ENCODE measurements at places on chromosomes 13 and 19. TPM values are rescaled to one million over a fixed set of nuclear protein-coding genes. Genes with fewer than 3 reads are reported as not detected.

- H3K27me3 ChIP-seq = no peaks in the 10 kb centered on the region
- H3K4me1 ChIP-seq = no peaks in the 10 kb centered on the region
- H3K36me3 ChIP-seq = peaks cover 22% of the 10 kb centered on the region
- no peak overlapping the region for H3K27ac ChIP-seq
- DNase-seq = no peak
- no peak overlapping the region for H3K4me3 ChIP-seq
Measured at GRCh38 chr13:102628559-102628958, 31.8 kb downstream of the TPP2 start.

DNA sequence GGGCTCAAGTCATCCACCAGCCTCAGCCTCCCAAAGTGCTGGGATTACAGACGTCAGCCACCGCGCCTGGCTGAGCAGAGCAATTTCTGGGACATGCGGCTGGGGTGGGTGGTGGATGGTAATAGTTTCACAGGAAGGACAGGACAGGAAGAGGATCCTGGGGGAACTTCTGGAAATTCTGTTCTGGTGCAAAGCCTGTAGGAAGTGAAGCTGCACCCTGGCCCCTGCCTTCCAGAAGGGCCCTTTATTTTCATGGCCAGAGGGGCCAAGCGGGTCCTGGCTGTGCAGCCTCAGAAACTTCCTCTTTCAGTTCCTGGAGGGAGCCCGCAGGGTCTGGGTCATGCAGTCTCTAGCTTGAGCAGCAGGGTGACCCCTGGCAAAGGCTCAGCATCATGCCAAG lies 15.7 kb downstream of the FEM1A start:
- peaks cover 5% of the 10 kb centered on the region for H3K4me1 ChIP-seq
- H3K36me3 ChIP-seq = no peaks in the 10 kb centered on the region
- no peak for DNase-seq

GRCh38 chr13:58239774-58240268 lies 608.3 kb downstream of the PCDH17 start:
- DNase-seq = no peak
- no peak overlapping the region for H3K27ac ChIP-seq
- no peaks in the 10 kb centered on the region for H3K36me3 ChIP-seq

DNA sequence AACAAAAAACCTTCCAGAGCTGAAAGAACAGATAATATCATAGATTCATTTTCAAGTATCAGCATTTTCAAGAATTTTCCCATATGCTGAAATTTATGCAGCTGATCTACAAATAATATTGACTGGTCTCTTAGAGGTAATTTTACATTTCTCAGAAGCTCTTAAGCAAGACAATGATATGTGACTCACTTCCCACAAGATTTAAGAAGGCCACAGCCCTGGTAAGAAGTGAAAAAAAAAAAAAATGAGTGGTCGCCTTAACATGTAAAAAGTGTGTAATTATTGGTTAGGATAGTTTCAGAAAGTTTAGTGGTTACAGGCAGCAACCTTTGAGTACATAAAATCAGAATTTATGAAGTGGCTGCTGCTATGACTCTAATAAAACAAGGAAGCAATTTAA lies 54.5 kb downstream of the NUFIP1 start:
- no peaks in the 10 kb centered on the region for H3K36me3 ChIP-seq
- no peaks in the 10 kb centered on the region for H3K27me3 ChIP-seq
- DNase-seq = no peak
- no peak overlapping the region for H3K27ac ChIP-seq

The PLPPR2 gene
- 2.6 TPM for total RNA-seq

DNA sequence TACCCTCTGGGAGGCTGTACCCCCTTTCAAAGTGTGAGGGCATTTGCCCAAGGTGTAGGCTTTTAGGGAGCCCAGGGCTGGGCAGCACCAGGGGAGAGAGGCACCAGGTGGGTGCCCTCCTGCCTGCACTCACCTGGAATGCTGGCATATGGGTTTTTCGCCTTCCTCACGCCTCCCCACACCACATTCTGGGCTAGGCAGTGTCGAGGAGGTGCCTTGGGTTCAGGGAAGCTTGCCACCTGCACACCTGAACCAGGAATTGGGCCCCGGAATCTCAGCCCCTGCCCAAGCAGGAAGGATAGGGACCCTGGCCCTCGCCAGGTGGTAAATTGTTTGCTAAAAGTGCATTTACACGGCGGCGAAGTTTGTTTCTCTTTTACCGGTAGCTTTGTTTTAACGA lies 5.1 kb upstream of the TSHZ3 start:
- no peak overlapping the region for H3K27ac ChIP-seq
- H3K4me3 ChIP-seq = no peak overlapping the region

- H3K27ac ChIP-seq = no peak within 1 kb of the TSS
- peaks cover 2% of the 10 kb centered on the region for H3K27me3 ChIP-seq
- H3K4me1 ChIP-seq = no peaks in the 10 kb centered on the region
- H3K36me3 ChIP-seq = no peaks in the 10 kb centered on the region
Measured at GRCh38 chr13:70108356-70109105, at the start of gene KLHL1. TSS of gene KLHL1 (minus strand) at chr13:70108452. CDS start at chr13:70107699, 753 bp downstream.

The ARHGEF1 gene
- 246 TPM for total RNA-seq

- H3K36me3 ChIP-seq = no peaks in the 10 kb centered on the region
- H3K27me3 ChIP-seq = no peaks in the 10 kb centered on the region
- H3K27ac ChIP-seq = no peak overlapping the region
- no peak overlapping the region for H3K4me3 ChIP-seq
Measured at GRCh38 chr13:79447741-79448140, 33.2 kb upstream of the NDFIP2 start.

- H3K4me3 ChIP-seq = no peak overlapping the region
- DNase-seq = no peak
- H3K4me1 ChIP-seq = no peaks in the 10 kb centered on the region
- H3K27me3 ChIP-seq = no peaks in the 10 kb centered on the region
- H3K27ac ChIP-seq = no peak overlapping the region
Measured at GRCh38 chr13:64758521-64759244, 2471.5 kb downstream of the PCDH9 start.

The KCTD12 gene
- total RNA-seq = 6.2 TPM

DNA sequence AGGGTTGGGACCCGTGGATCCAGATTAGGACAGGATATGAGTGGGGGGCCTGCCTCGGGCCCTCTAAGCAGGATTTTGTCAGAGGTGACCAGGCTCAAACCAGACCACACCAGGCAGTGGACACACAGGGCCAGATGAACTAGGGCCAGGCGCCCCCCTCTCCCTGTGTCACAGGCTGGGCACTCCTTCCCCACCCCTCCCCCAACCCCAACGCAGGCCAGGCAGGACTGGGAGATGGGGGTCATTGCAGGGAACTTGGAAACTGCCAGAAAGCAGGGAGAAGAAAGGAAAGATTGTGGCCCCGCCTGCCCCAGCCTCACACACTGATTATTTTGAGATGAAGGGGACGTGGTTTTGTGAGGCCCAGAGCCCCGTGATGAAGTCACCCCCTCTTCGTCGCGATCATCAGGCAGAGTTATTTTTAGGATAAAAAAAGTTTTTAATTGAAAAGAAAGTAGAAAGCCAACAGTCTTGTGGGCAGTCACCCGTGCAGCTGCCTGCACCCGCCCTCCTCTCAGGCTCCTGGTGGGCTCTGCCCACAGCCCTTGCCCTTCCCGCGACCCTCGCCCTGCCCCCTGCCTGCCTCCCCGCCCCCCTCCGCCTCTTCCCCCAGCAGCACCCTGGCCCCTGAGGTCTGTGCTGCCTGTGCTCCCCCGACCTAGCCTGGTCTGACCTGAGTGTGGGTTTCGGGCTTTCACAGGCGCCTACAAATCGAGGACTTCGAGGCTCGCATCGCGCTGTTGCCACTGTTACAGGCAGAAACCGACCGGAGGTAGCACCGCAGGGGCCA lies 1.9 kb upstream of the YJEFN3 start:
- peaks cover 3% of the 10 kb centered on the region for H3K36me3 ChIP-seq
- no peak overlapping the region for H3K27ac ChIP-seq
- no peaks in the 10 kb centered on the region for H3K27me3 ChIP-seq

The TMPRSS9 gene
- total RNA-seq = not detected

DNA sequence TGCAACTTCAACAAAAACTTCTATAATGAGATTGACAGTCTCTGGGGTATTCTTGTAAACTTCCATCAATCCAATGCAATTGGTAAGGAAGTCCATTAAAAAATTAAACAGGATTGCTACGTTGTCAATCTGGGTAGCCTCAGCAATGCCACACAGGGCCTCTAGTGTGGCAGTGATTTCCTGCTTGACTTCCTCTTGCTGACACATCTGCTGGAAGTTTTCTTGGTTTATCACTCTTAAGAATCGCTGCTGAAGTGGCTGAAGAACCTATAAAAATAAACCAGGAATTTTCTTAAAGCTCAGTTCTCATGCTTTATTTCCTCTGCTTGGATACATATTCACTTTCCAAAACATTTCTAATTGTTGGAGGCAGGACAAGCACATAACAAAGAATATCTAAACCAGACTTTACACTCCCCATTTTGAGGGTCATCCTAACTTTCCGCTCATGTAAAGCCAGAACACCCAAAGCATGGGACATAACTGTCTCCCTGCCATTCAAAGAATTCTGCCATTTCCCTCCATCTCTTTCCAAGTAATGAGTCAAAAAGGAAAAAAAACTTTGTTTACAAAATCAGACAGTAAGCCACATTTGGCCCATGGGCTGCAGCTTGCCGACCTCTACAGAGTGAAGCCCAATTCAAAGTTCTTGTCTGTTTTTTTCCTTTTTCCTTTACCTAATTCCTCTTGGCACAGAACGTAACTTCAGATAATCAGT lies 23.2 kb upstream of the EEF1AKMT1 start:
- H3K4me1 ChIP-seq = peaks cover 25% of the 10 kb centered on the region
- H3K4me3 ChIP-seq = no peak overlapping the region
- no peak overlapping the region for H3K27ac ChIP-seq
- DNase-seq = no peak
- H3K36me3 ChIP-seq = peaks cover 58% of the 10 kb centered on the region
- H3K27me3 ChIP-seq = no peaks in the 10 kb centered on the region

The LILRB2 gene
- not detected for total RNA-seq

DNA sequence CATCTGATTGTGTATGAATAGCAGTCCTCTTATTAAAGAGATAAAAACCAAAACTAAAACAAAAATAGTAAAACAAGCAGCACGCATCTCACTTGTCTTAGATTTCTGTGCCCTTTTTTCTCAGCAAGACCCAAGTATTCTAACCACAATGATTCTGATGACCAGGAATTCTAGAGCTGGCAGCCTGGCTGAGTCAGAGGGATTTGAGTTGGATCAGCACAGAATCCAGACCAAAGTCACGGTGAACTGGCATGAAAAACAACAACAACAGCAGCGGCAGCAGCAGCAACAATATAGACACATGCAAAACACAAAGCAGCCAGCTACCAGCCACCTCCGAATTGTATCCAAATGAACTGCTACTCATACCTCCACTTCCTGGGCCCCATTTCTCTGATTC lies 360.5 kb downstream of the KCNRG start:
- DNase-seq = no peak
- H3K27me3 ChIP-seq = peaks cover 23% of the 10 kb centered on the region
- H3K27ac ChIP-seq = no peak overlapping the region

GRCh38 chr13:40931719-40932118 lies 87.4 kb downstream of the ELF1 start:
- H3K27me3 ChIP-seq = no peaks in the 10 kb centered on the region
- H3K36me3 ChIP-seq = peaks cover 22% of the 10 kb centered on the region
- no peak overlapping the region for H3K4me3 ChIP-seq
- DNase-seq = no peak

The ZNF345 gene
- total RNA-seq = 3.0 TPM

GRCh38 chr13:26053418-26053980 lies 1.7 kb upstream of the SHISA2 start:
- peaks cover 15% of the 10 kb centered on the region for H3K27me3 ChIP-seq
- no peaks in the 10 kb centered on the region for H3K36me3 ChIP-seq
- no peak overlapping the region for H3K4me3 ChIP-seq
- H3K4me1 ChIP-seq = peaks cover 19% of the 10 kb centered on the region

The PSG1 gene
- not detected for total RNA-seq

DNA sequence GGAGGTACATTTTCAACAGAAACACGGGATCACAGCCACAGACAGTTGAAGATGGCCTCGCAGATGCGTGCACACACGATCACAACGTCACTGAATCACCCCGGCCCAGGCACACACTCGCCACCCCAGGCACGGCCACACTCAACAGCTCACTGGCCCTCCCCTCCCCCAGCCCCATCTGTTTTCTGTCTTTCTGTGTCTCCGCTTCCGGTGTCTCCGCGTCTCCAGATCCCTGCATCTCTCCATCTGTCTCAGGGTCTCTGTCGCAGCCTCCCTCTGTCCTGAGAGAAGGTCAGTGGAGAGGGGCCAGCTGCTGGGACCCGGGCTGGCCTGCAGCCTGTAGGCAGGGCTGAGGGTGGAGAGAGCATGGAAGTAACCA lies 3.8 kb upstream of the ATP1A3 start:
- DNase-seq = no peak
- peaks cover 27% of the 10 kb centered on the region for H3K4me1 ChIP-seq
- no peak overlapping the region for H3K27ac ChIP-seq
- H3K27me3 ChIP-seq = peaks cover 64% of the 10 kb centered on the region
- H3K4me3 ChIP-seq = no peak overlapping the region
- H3K36me3 ChIP-seq = no peaks in the 10 kb centered on the region

DNA sequence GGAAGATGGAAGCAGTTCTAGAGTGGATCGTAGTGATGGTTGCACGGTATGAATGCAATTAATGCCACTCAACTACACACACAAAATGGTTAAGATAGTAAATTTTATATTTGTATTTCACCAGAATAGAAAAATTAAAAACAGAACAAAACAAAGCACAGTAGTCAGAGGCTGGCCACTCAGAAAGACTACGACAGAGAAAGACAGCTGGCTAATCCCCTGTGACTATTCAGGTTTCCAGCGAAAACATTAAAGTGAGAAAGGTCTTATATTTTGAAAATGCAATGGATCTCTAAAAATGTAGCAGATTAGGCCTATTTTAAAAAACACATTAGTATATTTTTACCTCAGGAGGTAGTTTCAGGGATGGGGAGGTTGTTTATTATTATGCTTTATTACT lies 131.3 kb upstream of the POSTN start:
- no peak for DNase-seq
- H3K4me1 ChIP-seq = no peaks in the 10 kb centered on the region
- H3K36me3 ChIP-seq = no peaks in the 10 kb centered on the region
- H3K27ac ChIP-seq = no peak overlapping the region
- no peak overlapping the region for H3K4me3 ChIP-seq
- H3K27me3 ChIP-seq = no peaks in the 10 kb centered on the region

The GRIN2D gene
- total RNA-seq = 0.07 TPM

- no peaks in the 10 kb centered on the region for H3K36me3 ChIP-seq
- no peak overlapping the region for H3K27ac ChIP-seq
- no peaks in the 10 kb centered on the region for H3K4me1 ChIP-seq
- no peaks in the 10 kb centered on the region for H3K27me3 ChIP-seq
Measured at GRCh38 chr13:81104035-81104715, 763.2 kb upstream of the SPRY2 start.

The RB1 gene
- total RNA-seq = 25.6 TPM

GRCh38 chr19:10808937-10809649 lies 26.9 kb downstream of the TMED1 start:
- H3K27ac ChIP-seq = peak overlapping the region; percentile 61
- no peaks in the 10 kb centered on the region for H3K27me3 ChIP-seq
- H3K4me3 ChIP-seq = no peak overlapping the region

DNA sequence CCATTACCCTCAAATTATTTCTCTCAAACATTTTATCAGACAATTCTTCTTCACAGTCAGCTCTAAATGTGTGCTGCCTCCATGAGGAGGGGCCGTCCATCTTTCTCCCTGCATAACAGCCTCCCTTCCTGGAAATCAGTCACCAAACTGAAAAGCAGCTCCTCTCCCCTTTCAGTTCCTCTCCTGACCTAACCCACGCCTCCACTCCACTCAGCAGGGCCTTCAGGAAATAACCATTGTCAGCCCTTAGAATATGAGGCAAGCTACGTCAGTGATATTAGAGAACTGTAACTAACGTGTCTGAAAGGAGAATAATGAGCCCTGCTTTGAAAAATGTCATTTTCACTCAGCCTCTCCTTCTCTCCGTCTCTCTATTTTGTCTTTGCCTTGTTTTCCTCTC lies 116.2 kb downstream of the OLFM4 start:
- H3K4me3 ChIP-seq = no peak overlapping the region
- H3K36me3 ChIP-seq = no peaks in the 10 kb centered on the region
- no peaks in the 10 kb centered on the region for H3K4me1 ChIP-seq
- H3K27me3 ChIP-seq = peaks cover 2% of the 10 kb centered on the region

Measured in activated naive CD4-positive, alpha-beta T cell treated with anti-CD3 and anti-CD28 coated beads for 36 hours (primary cell).